Kasumi-1 (cell line): ENCODE measurements at places on chromosomes 7 and 10.

- DNase-seq = no peak
Observed at GRCh38 chr10:11292576-11293302, 275.1 kb downstream of the CELF2 start.

DNA sequence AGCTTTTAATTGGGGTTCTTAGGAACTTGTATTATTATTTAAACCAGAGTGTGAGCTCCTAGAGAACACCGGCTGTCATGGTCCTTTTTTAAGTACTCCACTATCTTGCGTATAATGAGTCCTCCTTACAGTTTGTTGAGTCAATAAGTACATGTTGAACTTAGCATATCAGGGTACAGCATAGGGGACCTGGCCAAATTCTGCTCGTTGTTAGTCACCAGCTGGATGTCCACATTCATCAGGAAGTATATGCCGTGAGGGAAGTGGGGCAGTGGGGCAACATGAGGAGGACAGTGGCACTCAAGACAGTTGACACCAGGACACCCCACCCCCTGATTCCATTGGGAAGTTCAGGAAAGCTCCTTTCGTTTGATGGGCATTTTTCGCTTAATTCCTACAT, 16.6 kb downstream of the RPP30 start:
- DNase-seq = no peak

DNA sequence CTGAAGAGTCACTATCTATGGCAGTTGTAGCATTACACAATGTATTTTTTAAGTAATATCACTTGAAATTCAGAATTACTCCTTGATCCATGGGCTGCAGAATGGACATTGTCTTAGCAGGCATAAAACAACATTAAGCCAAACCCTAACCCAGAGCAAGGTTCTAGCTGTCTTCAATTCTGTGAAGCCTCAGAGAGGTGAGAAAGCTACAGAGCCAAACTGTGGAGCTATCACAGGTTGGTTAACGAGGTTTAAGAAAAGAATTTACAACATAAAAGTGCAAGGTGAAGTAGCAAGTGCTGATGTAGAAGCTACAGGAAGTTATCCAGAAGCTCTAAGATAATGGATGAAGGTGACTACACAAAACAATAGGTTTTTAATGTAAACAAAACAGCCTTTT, 582.7 kb upstream of the POT1 start:
- DNase-seq = no peak

DNA sequence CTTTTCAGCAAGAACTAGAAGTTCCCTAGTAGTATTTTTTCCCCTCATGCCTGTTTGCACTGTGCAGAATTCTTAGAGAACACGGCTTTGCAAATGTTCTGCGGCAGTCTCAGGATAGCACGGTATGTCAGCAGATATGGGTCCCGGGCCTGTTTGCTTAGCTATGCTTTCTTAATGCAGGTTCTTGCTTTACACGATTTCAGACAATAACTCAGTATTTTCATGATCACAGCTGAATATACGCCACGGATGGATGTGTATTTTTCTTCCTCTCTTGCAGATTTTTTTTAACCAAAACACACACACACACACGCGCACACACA, 137.3 kb downstream of the HECW1 start:
- no peak for DNase-seq

DNA sequence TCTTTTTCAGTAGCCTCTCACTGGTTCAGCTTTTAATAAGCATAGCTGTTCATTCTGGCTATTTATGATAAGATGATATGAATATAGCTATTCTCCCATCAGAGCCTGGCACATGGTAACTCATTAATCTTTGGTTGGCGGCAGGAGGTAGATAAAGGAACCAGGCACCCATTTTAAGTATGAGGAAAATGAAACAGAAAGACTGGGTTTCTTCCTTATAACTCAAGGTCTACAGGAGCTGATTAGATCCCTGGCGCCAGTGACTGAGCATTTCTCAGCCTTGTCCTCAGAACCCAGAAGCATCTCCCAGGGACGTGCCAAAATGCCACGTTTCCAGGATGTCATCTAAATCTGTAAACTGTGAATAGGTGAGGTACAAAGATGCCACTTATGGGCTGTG, 141.9 kb downstream of the TCF7L2 start:
- no peak for DNase-seq

GRCh38 chr10:57973451-57973850, 294.2 kb downstream of the IPMK start:
- DNase-seq = no peak

DNA sequence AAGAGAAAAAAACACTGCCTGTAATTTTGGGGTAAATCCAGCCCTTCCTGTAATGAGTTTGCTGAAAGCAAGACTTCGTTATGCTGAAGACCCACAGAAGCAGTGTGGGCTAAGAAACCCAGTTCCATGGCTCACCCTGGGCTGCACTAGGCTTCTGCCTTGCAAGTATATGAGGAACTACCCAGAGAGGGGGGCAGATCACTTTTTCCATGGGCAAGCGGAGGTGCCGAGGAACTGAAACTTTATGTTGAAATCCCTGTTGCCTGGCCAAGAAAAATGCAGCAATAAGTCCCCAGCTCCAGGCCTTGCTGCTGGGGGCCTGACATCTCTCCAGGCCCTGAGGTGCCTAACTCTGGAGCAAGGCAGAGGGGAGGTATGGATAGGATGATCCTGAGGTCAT, 8.5 kb downstream of the RASSF4 start:
- DNase-seq = peak; percentile 98

DNA sequence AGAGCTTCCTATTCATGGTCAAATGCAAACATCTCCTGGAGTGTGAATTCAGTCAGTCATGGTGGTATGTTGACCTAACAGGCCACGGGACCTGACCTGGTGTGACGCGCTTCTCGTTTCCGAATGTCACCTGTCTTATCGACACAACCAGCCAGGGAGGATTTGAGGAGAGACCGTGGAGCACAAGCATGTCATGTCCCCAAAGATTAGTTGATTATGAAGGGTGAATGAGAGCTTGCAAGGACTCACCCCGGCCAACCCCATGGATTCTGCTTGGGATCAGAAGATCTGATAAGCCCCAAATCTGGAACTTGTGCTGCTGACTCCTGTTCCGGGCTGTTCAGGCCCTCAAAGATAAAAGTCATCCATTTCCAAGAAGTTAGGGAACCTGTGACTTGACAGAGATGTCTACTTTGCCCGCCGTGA, 10.5 kb downstream of the ADRA2A start:
- DNase-seq = no peak

DNA sequence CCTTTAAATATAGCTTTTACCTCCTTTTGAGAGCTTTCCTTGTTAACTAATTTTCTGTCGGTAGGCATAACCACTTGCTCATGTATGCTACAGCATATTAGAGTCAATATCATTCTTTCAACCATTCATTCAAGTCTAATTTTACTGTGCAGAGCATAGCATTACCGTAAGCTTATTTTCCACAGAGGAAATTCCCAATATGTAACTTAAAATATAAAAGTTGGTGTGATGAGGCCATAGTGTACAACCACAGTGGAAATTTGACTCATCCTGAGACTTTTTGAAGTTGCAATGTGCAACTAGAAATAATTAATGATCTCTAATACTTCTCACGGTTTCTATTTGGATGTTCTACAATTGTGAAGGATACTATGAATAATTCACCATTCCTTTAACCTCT, 80.6 kb upstream of the KLF6 start:
- no peak for DNase-seq

DNA sequence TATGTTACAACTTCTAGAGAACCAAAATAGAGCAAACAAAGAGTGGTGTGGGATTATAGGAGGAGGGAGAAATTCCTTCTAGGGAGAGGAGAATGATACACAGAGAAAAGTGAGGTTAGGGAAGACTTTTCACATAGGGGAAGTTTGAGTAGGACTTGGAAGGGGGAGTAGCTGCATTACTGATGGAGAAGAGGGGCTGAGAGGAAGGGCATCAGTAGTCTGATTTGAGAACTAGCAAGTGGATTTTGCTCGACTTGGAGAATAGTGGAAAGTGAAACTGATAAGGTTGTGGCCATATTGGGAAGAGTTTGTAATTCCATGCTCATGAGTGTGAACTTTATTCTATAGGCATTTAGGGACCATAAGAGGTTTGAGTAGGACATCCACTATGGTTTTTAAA, 6.1 kb downstream of the NRF1 start:
- peak; percentile 33 for DNase-seq

GRCh38 chr7:90621747-90622140, 25.6 kb downstream of the CDK14 start:
- DNase-seq = no peak
